ENCODE measurements at places on chromosomes 5 and 9. TPM values are rescaled to one million over a fixed set of nuclear protein-coding genes. Genes with fewer than 3 reads are reported as not detected.

DNA sequence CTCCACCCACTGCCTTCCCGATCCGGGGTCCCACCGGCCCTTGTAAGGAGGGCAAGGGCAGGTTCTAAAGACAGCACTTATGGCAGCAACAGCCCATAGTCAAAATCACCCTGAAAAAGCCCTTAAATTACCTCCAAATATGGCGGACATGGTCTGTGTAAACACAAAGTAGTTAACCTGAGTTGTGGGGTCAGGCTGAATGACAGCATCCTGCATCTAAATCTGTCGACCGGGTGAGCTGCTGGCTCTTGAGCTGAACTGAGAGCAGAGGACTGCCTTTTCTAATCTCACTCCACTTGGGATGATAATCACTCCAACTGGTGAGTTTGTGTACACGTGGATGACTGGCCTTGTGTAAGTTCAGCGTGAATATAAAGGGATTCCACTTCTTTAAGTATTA lies 249.6 kb downstream of the DENND1A start:
- DNase-seq: no peak

DNA sequence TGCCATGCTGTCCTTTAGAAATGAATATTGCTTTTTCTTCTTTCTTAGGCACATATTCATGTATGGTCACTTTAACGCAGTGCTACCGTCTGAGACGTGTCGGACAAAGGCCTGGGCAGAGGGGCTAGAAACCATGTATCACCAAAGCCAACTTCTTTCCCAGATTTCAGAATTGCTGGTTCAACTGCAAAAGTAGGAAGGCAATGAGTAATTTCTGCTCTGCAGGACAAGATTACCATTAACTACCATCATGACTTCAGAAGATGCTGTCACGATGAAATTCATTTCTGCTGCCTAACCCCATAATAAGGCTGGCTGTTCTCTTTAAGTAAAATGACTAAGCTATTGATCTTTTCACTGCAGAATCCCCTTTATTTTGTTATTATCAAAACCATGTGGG lies 306.7 kb downstream of the PDE4D start:
- DNase-seq: no peak

DNA sequence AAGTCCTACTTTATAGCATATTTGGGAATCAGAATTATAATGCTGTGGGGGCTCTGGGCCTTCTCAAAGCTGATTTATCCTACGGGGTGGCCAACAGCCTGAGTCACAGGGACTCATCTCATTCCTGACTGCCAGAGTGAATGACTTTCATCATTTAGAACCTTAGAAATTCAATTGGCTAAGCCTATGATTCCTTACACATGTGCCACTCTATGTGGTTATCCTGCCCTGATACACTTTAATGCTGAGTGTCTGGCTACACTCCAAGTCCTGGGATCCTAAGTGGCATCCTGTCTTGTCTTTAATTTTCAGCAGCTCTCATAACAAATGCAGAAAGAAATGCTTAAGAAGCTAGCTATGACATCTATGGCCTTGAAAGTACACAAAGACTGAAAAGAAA lies 75.2 kb upstream of the FREM1 start:
- no peak for DNase-seq

- DNase-seq: no peak
Observed at GRCh38 chr9:113631137-113631765, 167.7 kb downstream of the RGS3 start.

DNA sequence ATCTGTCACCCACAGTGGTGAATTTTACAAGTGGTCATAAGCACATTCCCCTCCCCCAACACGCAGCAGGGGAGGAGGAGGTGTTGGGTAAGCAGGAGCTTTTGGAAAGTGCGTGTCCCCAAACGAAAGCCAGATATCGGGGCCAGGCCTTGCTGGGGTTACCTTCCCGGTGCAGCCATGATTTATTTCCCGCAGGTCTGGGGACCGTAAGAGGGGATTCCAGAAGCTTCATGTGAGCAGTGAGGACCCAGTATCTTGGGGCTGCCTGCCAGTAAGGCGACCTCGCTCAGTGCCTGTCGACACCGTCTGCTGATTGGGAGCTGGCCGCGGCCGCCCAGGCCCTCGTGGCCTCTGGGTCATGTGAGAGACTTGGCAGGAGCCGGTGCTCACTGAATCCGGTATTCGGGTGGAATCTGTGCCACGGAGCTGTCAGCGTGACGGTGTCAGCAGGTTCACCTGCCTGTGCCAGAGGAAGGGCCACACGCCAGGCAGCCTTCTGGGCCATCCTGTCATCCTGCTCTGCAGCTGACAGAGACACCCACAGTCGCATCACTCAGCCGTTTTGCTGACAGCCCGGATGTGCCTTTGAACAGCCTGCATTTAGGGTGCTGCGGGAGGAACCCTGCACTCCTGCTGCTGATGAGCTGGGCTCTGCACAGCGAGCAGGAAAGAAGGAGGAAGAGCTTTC lies 37.3 kb downstream of the SEC61B start:
- DNase-seq: peak; percentile 73

GPX3 gene
- total RNA-seq: not detected

DNA sequence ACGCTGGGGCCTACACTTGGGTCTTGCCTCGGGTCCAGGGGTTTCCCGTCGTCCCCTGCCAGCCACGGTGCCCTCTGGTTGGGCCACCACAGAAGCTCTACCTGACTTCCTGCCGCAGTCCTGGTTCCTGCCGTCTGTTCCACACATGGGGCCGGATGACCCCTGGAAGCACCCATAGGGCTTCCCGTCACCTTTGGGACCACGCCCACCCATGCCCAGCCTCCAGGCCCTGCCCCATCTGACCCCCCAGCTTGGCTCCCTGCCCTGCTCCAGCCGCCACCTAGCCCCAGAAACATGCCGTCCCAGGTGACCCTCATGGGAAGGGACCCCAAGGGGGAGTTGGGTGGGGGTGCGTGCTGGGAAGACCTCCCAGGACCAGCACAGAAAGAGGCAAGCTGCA lies 13.7 kb downstream of the MRPL36 start:
- no peak for DNase-seq

DNM1 gene
- 0.07 TPM for total RNA-seq

GDA gene
- not detected for total RNA-seq

FCN2 gene
- not detected for total RNA-seq

PLAC8L1 gene
- total RNA-seq: 0.36 TPM

DNA sequence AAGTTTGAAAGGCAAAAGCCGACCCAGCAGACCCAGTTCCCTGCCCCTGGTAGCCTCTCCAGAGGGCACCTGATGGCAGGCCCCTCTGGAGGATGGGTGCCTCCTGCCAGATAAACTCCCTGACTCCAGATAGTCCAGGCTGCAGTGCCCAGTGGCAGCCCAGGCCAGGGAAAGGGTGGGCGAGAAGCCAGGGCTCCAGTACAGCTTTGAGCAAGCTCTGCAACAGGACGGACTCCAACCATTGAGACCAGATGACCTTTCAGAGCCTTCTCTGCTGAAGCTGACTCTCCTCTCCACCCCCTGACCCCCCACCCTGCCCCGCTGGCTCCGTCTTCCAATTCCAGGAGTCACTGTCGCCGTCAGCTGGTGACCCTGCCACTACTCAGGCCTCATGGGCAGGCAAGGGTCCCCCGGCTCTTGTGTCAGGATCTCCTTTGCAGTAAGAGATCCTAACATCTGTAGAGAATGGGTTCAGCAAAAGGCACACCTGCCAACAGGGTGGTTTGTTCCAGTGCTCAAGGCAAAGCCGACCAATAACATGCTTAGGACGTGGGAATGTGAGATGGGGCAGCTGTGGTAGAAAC lies 15.5 kb upstream of the FCN1 start:
- no peak for DNase-seq

PPP2R2B gene
- not detected for total RNA-seq

- DNase-seq: no peak
Observed at GRCh38 chr5:113693701-113694100, 180.2 kb downstream of the YTHDC2 start.

DNA sequence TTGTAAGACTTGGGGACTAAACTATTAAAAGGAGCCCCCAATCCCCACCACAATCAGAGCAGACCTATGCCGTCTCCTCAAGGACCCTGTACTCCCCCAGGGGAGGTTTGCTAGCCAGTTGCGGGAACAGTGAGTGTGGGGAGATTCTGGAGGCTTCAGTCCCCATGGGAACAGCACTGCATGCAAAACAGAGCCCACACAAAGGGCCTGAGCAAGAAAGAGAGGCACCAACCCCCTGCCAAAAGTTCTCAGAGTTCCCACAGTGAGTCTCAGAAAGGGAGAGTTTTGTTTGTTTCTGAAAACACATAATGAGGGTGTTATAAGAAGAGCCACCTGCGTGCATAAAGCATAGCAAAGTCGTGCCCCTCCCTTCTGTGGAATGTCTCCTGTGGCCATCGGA lies 56.6 kb downstream of the CFAP90 start:
- no peak for DNase-seq

GRCh38 chr5:11904265-11904906 lies at the start of gene CTNND2:
CTNND2 (minus strand) TSS chr5:11904446; CDS start chr5:11903853, 593 bp downstream.
- DNase-seq: no peak

- no peak for DNase-seq
Observed at GRCh38 chr5:140883927-140884697, 2.2 kb downstream of the PCDHA13 start.

UNC5A gene
- total RNA-seq: not detected

GRCh38 chr5:1462358-1462757 lies 17.1 kb upstream of the SLC6A3 start:
- no peak for DNase-seq

SAXO1 gene
- not detected for total RNA-seq

- DNase-seq: no peak
Observed at GRCh38 chr5:53480416-53481158, at the start of gene FST. FST (plus strand) TSS chr5:53480629; CDS start chr5:53480792, 163 bp downstream.

WNT8A gene
- not detected for total RNA-seq

GRCh38 chr9:137147793-137148160 lies 8.8 kb downstream of the GRIN1 start:
- DNase-seq: no peak

TSSK1B gene
- total RNA-seq: not detected

GRCh38 chr5:55294935-55295334 lies 12.6 kb downstream of the DHX29 start:
- DNase-seq: no peak

DNA sequence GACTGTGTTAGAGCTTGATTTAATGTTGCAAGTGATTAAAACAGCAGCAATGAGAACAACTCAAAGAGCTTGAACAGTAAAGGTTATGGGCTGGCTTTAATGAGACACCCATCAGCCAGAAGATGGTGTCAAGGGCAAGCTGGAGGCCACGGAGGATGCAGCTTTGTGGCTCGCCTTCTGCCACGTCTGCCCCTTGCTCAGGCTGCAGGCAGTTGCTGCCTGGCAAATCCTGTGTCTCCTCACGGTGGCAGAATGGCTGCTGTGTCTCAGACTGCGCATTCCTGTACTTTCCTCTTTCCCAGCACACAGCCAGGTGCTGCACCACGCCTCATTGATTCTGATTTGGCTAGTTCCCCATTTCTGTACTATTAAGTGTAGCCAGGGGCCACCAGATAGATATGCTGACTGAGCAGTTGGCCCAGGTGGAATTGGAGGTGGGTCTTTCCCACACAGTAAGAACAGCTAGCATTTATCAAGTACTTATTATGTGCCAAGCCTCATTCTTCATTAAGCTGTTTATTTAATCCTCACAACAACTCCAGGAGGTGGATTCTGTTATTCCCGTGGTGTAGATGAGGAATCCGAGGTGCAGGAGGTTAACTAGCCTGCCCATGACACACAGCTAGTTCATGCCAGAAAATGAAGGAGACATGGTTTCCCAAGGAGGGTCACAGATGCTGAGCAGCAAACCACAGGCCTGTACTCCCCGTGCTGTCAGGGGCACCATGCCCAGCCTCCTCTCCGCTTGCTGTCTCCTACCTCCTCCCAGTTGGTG lies 3.5 kb downstream of the NXNL2 start:
- no peak for DNase-seq

GRCh38 chr9:135835131-135835530 lies 72.2 kb downstream of the CAMSAP1 start:
- no peak for DNase-seq

Data from activated naive CD4-positive, alpha-beta T cell treated with anti-CD3 and anti-CD28 coated beads for 36 hours (primary cell).